T1000 (cell line): ENCODE measurements at places on chromosomes 13 and 19.

GRCh38 chr13:54183166-54183565, 1154.6 kb downstream of the OLFM4 start:
- DNase-seq: no peak

- no peak for DNase-seq
These were observed 2.8 kb upstream of the KCNJ14 start for GRCh38 chr19:48452289-48453190.

- no peak for DNase-seq
These were observed 38.8 kb downstream of the CHST8 start for GRCh38 chr19:33660410-33661124.

DNA sequence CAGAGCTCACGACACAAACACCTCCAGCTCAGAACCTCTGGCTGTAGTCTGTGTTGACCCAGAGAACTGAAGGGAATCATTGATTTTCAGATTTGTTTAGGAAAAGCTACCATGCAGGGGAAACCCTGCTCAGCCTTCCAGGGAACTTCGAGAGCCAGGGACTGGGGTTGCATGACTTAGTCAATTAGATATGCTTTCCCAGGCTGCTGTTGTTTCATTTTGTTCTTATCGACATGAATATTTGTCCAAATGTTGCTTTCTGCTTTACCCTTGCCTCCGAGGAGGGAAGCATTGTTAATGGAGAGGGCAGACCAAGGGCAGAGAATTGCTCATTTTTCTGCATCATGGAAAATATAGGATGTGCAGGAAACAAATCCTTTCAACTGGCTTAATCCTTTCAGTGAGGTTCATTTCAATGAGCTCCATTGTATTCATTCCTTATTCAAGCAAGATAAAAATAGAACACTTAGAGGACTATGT, 82.5 kb downstream of the KLF5 start:
- DNase-seq: no peak

GRCh38 chr13:67226696-67227095, 3.4 kb downstream of the PCDH9 start:
- no peak for DNase-seq

DNA sequence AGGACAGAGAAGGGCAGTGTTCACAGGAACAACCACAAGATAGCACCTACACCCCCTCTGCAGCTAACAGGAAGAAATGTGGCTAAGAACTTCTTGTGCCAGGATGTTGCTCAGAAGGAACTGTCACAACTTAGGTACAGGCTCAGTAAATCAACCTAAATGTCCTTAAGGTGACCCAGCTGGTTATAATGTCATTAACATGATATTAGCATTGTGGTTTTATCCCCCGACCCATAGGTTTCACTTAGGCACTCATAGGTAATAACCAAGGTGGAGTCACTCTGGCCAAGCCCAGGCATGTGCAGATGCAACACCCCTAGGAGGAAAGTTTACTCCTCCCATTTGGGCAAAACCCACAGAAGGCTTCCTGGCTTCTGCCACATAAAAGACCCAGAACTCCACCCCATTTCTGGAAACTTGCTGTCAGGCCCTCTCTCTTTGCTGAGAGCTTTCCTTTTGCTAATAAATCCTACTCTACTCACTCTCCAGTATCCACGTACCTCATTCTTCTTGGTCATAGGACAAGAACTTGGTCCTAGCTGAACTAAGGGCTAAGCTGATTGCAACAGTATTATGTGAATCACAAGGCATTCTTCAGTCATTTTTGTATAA, 951.3 kb downstream of the SLITRK5 start:
- no peak for DNase-seq

DNA sequence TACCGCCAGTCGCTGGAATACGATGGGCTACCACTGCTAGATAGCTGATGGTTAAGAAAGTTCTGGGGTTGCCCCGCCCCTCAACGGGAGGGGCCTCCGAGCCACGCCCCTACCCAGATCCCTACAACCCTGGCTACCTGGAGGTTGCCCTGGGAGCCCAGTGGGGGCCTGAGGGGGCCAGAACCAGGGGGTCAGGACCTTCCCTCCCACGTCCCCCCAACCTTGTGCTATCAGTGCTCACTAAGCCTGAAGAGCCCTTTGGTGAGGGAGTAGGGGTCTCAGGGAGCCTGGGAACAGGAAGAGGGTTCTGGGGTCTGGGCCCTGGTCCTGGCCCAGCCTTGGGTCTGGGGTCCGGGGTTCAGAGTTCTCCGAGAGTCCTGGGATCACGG, 8.9 kb downstream of the OCEL1 start:
- no peak for DNase-seq

DNA sequence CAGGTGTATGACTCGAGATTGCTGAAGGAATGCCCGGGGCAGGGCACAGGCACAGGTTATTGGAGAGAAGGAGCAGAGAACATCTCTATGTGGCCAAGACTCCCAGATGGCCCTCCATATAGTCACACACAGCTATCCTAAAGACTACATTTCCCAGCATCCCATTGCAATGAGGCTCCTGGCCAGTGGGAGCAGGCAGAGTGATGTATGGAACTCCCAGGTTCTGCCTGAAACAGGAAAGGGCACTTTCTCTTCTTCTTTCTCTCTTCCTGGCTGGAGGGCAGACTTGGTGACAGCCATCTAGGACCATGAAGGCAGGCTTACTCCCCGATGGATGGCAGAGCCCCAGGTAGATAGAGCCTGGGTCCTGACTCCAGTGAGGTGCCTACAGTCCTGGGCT, 13.5 kb downstream of the PPP1R13L start:
- DNase-seq: no peak

GRCh38 chr19:4510435-4511255, 7.6 kb downstream of the PLIN4 start:
- DNase-seq: no peak

DNA sequence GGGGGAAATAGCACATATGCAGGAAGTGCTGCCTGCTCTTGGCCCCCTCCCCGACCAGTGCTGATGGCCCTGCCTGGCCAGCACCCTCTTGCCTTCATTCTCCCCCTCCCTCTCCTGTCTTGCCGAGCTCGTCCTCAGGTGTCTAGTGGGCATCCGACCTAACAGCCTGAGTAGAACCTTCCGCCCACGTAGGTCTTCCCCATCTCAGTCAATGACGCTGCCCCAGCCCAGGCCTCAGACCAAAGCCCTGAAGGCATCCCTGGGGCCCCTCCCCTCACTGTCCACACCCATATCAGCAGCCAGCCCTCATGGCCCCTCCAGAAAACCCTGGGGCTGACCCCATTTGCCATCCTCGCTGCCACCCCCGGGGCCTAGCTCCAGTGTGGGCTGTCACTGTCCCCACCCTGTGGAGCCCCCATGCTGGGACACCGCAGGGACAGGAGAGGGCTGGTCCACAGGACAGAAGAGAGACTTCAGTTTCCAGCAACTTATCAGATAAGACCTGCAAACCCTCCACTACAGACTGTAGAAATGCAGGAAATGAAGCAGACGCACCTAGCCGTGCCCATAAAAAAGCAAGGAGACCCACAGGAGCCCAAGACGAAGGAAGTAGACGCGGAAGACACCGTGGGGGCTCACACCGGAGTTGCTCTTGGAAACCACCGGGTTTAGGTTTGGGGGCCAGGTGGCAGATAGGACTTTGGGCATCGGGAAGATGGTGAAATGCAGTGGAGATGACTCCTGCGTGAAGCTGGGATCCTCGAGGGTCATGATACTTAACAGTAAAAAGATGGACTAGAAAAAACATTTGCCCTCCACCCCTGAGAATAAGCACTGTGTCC, 38.3 kb downstream of the AP1M1 start:
- no peak for DNase-seq

DNA sequence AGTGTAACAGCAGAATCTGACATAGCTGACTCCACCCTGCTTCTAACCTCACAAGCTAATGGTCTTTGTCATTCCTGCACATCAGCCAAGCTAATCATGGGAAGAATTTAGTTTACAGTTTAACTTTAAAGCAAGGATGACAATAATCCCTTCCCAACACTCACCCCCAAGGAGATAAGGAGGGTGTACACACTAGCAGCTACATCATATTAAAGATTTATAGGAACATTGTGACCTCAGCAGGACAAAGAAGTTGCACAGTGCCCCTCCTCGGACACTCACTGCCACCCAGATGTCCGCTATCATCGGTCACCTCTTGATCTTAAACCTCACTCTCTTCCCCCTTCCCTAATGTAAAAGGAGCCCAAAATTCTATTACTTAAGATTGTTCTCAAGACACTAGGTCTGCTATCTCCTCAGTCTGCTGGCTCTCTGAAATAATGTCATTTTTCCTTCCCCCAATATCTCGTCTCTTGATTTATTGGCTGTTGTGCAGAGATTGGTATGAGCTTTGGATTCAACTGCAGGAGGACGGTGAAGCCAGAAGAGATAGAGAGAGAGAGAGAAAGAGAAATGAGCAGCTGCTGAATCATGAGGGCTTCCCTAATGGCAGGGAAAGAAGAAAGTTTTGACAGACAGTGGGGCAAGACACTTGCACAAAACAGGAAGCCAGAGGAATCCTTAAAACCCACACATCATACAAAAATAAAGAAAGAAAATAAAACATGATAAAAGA, 17.5 kb upstream of the FFAR2 start:
- no peak for DNase-seq

DNA sequence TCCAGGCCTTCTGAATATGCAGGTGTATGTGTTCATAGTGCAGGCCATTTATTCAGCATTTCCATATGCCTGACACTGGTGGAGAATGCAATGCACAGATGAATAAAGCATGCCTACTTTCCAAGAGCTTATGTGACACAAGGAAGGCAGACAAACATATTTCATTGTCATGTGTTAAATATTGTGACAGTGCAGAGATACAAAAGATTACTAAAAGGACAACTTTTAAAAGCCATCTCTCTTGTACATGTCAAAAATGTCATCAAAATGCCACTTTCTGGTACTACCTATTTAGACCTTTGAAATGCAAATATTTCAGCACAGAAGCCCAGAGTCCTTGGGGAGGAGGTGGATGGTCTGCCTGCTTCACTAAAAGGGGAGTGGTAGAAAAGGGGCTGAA, 254.5 kb downstream of the FGF14 start:
- DNase-seq: no peak

- DNase-seq: no peak
These were observed 420.5 kb upstream of the KLF12 start for GRCh38 chr13:74554569-74555275.

GRCh38 chr13:43239275-43239840, 216.0 kb downstream of the DNAJC15 start:
- DNase-seq: no peak

DNA sequence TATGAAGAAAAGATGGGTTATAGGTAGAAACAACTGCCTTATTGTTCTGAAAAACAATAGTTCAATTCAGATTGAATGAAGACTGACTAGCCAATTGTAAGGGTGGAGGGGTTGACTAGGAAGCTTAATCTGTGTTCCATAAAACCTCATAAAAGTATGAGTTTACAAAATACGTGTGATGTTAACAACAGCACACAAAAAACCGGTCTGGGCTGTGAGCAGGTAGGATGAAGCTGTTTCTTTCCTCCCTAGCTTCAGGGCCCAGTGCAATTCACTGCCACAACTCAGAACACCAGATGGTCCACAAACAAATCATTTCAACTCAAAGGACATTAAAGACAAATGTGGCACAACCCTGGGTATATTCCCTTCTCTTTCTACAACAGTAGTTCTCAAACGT, 3.2 kb downstream of the OXGR1 start:
- DNase-seq: no peak

- DNase-seq: no peak
These were observed 175.2 kb upstream of the RNF113B start for GRCh38 chr13:98352226-98352625.

GRCh38 chr19:991174-991931, 7.2 kb downstream of the WDR18 start:
- peak; percentile 94 for DNase-seq

DNA sequence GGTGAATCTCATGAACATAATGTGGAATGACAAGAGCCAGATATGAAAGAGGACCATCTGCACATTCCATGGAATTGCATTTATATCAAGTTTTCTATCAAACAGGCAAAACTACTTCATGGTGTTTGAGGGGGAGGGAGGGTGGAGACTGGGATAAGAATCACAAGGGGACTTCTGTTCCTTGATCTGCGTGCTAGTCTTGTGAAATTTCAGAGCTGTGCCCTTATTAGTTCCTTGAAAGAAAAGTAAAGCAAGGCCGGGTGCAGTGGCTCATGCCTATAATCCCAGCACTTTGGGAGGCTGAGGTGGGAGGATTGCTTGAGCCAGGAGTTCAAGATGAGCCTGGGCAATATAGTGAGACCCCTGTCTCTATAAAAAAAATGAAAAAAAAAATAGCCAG, 30.2 kb upstream of the CEBPG start:
- no peak for DNase-seq

DNA sequence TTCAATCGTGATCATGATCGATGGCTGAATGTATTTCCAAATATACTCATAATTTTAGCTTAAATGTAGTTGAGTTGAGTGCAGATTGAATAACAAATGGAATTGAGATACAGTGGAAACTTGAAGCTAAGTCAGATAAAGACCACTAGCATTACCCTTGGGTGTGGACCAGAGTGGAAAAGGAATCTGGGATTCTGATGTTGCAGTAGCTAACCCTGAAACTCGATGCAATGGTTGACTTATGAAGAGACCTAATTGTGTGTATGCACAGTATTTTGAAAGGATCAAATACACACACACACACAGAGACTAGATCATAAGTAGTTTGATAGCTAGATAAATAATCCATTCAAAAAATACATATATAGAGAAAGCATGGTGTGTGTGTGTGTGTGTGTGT, 135.8 kb downstream of the RXFP2 start:
- DNase-seq: no peak

DNA sequence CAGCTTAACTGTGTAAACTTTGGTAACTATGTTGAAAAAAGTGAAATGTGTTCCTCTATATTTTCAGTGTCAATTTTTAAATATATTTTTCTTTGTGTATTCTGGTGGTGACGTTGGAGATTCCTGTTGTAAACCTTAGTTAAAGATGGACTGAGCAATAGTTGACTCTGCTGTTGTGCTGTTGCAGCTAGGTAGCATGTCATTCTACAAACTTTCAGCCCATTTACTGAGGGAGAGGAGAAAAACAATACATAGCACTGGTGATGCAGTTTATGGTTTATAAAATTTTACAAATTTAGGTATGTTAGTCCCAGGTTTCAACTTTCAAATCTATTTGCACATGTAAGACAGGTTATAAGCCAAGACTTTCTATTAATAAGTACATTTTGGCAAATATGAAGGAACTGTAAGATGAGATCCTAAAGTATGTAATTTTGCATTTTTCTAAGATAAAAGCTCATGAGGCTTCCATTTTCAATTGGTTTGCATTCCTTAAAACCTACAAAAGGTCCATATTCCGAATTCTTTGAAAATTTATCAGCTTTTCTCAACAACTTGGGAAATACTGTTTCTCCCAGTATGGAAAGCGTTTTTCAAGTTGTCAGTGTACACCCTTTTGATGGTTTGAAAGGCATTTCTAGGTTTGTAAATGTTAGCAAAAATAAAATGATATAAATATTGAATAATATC, 1.5 kb downstream of the NDFIP2 start:
- DNase-seq: no peak

GRCh38 chr19:6041071-6041470, 63.1 kb upstream of the RANBP3 start:
- no peak for DNase-seq

- DNase-seq: no peak
These were observed 111.0 kb upstream of the MCF2L start for GRCh38 chr13:112857914-112858490.

GRCh38 chr19:56191711-56192110, 5.9 kb downstream of the ZSCAN5B start:
- no peak for DNase-seq
